ENCODE measurements at places on chromosomes 7 and 10. TPM values are rescaled to one million over a fixed set of nuclear protein-coding genes. Genes with fewer than 3 reads are reported as not detected.

Gene AKR1C1
- total RNA-seq: 139 TPM

Gene C10orf90
- 0.23 TPM for total RNA-seq

Gene ERCC6
- 62.4 TPM for total RNA-seq

Gene DLD
- 42.0 TPM for total RNA-seq

Gene SPDYE2
- 0.12 TPM for total RNA-seq

Gene BLNK
- not detected for total RNA-seq

Gene CUL2
- total RNA-seq: 19.5 TPM

Gene MUC3A
- total RNA-seq: not detected

Gene NPC1L1
- total RNA-seq: not detected

All from smooth muscle cell of the coronary artery (primary cell).